ENCODE measurements at places on chromosomes 5 and 9.

- no peak for DNase-seq
Observed at GRCh38 chr5:95798048-95798447, 24.5 kb downstream of the GLRX start.

DNA sequence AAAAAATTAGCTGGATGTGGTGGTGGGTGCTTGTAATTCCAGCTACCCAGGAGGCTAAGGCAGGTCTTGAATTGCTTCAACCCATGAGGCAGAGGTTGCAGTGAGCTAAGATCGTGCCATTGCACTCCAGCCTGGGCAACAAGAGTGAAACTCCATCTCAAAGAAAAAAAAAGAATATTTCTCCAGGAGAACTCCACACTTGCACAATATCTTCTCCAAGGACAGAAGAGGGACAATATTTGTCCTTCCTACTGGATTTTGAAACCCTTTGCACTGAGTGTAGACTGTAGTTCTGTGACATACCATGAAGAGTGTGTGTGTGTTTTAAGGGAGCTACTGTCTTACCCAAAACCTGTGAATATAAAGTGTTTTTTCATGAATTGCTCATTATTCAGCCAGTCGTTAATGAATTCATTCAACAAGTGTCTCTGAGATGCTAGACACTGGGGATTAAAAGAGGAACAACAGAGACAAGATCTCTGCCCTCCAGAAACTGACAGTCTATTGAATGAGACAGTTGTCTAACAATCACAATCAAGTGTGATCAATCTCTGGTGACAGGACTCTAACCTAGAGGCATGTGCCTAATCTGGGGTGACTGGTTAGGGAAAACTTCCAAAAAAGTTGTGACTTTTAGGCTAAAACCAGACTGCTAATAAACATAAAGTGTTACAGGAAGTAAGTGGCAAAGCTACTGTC is 9.8 kb upstream of the UBE2D2 start:
- DNase-seq, result no peak

DNA sequence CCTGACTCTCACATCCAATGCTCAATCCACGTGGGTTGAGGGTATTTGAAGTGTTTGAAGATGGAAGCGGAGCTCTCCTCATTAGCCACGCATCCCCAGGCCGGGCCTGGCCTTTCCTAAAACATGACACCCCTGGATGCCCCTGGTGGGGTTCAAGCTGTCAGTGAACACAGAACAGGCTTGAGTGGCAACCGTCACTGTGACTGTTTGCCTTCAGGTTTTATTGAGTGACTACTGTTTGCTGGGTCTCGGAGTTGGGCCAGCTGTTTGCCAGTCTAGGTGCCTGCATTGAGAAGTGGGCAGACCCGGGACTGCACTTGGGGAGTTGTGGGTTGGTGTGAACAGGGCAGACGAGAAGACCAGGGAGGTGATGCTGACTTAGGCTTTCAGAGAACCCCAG is 7.8 kb upstream of the OLFM1 start:
- DNase-seq, result no peak

DNA sequence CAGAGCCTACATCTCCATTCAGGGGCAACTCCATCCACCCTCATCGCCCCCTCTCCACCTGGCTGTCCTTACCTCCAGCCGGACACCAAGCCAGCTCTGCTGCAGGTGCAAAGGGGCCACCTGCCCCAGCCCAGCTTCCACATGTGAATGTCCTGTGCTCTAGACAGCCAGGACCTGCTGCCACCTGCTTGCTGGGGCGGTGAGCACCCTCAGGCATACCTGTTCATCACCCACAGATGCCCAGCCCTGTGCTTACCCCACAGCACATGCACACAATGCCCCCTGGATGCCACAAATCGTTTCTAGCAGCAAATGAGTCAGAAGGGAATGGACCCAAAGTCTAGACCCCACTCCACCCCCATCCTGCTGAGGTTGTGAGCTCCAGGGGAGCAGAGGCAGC is 13.3 kb upstream of the NKD2 start:
- DNase-seq, result no peak

DNA sequence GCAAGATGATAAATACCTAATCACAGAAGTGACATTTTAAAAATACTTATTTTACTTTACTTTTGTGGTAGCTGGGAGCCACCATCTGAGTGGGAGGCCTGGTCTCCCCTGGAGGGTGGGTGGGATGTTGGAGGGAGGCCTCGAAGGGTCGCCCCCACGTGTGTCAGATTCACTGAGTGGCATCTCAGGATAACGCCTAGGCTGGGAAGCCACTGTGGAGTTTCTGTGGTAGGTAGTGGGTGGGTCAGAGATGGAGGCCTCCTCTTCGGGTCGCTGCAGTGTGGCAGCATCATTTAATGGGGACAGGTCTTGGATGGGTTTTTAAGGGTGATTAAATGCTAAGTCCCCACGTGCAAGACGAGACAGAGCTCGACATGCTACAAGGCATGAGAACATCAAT is 1154.8 kb upstream of the CDH18 start:
- no peak for DNase-seq

DNA sequence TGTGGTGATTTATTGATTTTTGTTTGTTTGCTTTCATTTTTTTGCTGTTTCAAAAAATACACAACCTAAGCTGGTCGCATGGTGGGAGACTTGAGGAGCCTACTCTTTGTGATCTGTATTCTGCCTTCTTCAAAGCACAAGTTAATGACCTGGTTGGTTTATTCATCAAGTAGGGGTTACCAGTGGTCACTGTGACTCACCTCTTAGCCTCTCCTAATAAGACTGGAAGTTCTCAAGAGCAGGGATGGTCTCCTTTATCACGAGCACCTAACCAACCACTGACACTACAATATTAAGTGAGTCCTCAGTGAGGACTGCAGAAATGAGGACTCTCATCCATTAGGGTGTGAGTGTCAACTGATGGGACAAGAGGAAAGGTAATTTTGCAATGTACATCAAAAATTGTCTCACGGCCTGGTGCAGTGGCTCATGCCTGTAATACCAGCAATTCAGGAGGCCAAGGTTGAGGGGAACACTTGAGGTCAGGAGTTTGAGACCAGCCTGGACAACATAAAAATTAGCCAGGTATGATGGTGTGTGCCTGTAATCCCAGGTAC is 13.6 kb upstream of the MTMR12 start:
- DNase-seq, result no peak

- DNase-seq, result no peak
Observed at GRCh38 chr5:65832152-65832551, 94.2 kb upstream of the ERBIN start.

- no peak for DNase-seq
Observed at GRCh38 chr9:19895006-19895405, 106.2 kb upstream of the SLC24A2 start.

DNA sequence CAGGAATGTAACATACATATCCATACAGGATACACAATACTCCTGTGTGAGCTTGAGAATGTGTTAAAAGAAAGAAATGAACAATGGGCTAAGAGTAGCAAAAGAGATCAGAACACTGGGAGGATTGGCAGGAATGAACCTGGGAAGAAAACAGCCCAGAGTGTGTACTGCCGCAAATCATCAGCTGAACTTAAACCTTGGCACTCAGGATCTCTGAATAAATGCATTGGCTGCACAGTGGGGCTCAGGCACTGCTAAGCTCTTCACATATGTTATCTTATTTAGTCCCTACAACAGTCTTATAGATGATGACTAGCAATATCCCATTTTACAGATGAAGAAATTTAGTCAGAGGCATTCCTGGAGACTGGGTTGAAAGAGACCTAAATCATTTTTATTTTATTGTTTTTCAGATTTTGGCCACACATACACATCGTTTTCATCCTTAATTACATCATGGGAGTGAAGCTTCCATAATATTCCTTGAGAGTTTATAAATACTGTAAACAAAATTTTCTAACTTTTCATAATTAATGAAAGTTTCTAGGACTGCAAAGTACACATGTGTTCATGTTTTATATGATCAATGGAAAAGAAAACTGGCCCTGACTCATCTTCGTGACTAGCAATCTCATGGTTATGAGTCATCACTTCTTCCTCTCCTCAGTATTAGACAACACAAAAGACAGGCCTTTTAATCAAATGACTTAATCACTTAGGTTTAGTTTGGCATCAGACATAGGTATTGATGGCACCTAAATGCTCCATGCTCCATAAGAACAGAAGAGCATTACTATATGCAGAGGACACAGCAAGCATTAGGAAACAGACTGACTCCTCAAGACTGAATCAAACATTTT is 59.2 kb downstream of the CDH18 start:
- peak; percentile 13 for DNase-seq

Measured in erythroblast (primary cell).